ENCODE measurements at places on chromosomes 1 and 21.
A peak's percentile ranks its signal among the peaks of the same experiment; 100 is the strongest.

- peak; percentile 91 for DNase-seq
Measured at GRCh38 chr1:243850202-243850451, at the start of gene AKT3. Gene AKT3 (minus strand): TSS chr1:243850243. CDS start chr1:243843170, 7,073 bp downstream.

- no peak for DNase-seq
Measured at GRCh38 chr21:37367336-37367702, 746 bp downstream of the DYRK1A start.

DNA sequence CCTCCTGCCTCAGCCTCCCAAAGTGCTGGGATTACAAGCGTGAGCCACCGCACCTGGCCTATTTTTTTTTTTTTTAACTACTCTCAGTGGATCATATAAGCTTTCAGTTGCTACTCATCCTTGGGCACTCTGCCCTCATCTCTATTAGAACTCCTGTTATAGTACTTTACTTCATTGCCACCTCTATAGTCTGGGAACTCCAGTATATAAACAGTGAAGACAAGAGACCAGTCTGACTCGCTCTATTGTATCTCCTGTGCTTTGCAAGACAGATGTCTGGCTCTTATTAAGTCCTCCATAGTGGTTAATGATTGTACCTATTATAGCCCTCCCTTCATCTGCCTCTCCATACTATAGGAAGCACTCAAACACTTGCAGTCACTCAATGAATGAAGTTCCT, 15.1 kb downstream of the KHDRBS1 start:
- no peak for DNase-seq

DNA sequence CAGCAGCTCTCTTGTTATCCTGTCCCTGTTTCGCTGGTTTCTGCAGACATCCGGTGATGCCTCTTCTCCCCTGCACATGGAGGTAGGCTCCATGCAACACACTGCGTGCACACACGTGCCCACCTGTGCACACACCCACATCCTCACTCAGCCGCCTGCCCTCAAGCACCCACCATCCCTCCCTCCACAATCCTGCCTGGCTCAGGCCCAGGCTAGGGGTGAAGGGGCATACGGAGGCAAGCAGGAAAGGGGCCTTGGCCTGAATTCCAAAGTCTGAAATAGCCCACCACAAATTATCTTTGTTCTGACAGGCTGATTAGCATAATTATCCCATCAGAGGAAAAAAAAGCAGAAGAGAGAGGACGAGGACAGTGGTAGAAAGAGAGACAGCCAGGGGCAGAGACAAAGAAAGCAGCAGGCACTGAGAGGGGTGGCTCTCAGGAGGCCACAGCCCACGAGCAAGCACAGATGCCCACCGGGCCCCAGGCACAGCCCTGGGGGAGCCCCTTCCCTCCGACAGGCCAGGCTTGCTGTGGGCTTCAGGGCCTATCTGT, 73.2 kb downstream of the GRIK3 start:
- DNase-seq, result no peak

DNA sequence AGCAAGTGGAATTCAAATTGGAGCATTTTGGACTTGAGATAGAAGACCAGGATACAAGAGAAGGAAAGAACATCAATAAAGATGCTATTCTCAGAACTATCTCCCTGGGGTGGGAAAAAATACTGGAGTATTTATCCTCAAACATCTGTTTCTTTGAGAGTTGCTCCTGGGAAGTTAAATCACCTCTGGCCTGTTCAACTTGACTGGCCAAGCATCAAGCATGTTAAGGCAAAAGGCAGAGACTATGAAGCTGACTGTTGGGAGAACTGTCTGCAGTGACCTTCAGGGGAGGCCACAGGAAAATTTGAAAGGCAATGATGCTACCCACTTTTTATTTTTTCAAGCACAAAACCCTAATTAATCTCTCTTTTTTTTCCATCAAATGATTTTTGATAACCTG, 239.0 kb downstream of the NTNG1 start:
- no peak for DNase-seq

- peak; percentile 28 for DNase-seq
Measured at GRCh38 chr1:174160109-174160473, 771 bp downstream of the RABGAP1L start.

DNA sequence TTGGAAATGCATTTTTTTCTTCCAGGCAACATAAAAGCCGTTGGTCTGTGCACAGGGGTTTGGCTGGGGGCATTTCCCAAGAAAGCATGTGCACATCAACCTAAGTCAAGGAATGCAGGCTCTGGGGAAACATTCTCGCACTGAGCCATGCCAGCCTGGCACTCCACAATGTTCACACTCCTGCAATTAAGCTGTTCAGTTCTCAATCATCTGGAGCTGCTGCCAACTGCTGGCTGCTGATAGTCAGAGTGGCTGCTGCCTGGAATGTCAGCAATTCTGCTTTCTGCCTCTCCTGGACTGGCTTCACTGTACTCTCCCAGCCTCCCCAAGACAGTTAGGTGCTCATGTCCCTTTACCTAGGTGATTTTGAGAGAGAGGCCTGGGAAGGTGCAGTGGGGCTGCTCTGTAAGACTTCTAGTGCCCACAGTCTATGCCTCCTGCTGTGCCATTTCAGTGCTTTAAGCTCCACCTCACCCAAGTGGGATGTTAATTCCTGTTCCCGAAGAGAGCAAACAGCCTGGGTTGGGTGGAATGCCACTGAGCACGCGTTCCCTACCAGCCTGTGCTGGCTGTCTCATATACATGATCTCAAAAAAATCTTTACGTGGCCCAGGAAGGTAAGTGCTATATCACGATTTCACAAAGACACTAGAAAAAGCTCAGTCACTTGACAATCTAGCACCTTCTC, 131.7 kb downstream of the BRINP2 start:
- DNase-seq, result no peak

DNA sequence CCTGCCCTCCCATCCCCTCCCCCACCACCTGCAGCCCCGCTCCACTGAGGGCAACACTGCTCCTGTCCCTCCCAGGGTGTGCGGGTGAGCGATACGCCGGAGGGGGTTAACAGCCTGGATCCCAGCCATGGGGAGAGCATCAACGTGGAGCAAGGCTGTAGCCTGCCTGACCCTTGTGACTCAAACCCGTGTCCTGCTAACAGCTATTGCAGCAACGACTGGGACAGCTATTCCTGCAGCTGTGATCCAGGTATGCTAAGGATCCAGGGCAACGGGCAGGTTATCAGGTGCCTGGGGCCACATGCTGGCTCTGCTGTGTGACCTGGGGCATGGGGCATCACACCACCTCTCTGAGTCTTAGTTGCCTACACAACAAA, 15.0 kb downstream of the CELSR2 start:
- no peak for DNase-seq

DNA sequence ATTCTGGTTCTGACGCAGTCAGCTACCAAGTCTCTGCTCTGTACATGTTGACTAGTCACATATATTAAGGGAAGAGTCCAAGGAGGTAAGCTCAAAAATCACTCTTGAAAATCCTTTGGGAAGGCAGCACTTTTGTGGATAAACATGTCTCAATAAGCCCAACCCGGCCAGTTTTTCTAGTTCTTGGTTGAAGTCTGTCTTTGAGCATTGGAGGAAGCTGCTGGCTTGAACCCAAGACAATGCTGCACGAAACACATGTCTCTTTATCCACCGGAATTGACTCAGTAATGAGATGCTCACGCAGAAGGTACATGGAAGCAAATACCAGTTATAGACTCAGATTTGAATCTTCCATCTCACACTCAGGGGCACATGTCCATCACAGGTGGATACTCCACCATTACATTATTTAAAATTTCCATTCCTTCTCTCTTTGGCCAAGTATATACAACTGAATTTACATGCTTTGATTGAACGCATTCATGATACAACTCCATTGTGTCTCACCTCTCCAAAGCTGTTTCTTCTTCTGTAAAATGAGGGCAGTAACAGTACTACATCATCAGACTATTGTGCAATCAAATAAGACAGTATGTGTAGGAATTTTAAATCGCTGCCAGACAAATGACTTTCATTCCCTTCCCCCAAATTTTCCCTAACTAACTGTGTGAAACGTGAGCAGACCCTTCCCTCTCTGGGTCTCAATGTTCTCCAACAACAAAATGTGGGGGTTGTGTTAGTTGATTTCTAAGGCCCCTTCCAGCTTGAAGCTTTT, 9.6 kb upstream of the GUCA2A start:
- DNase-seq, result peak; percentile 22

DNA sequence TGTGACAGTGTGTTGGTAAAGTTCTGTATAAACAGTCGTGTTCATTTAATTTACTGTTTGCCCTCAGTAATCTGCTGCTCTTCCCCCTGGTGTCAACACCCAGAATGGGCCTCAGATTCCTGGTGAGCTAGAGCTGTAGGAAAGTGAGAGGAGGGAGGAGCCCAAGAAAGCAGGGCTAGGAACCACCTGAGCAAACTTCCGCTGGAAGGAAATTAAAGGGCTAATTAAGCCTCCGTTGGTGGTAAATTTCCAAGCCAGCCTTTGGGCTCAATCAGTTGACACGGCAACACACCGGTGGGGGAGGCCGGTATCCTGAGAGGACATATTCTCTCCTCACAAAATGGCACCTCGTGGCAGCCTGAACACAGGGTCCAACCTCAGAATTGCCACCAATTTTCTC, 32.9 kb downstream of the RAB3B start:
- no peak for DNase-seq

DNA sequence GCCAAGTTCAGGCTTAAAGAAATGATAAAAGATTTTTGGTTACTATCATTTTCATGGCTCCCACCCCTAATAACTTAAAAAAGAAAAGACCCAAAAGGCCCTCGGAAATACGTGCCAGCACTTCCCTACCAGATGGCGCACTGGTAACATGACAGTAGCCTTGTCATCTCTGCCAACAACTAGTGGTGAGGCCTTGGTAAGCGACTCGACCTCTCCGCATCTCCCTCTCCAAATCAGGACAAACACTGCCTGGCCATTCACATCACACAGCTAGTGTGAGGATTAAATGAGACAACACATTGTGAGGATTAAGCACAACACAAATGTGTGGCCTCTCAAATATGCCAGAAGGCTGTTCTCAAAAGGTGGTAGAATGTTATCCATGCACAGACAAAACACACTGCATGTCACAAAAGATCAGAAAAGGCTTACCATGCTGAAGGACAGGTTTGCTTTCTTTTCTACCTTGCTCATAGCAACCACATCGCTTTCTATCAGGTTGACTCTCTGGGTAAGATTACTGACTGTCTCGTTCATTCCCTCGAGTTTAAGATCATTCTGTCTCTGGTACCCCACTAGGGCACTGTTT, 16.4 kb downstream of the TEX38 start:
- DNase-seq, result no peak

DNA sequence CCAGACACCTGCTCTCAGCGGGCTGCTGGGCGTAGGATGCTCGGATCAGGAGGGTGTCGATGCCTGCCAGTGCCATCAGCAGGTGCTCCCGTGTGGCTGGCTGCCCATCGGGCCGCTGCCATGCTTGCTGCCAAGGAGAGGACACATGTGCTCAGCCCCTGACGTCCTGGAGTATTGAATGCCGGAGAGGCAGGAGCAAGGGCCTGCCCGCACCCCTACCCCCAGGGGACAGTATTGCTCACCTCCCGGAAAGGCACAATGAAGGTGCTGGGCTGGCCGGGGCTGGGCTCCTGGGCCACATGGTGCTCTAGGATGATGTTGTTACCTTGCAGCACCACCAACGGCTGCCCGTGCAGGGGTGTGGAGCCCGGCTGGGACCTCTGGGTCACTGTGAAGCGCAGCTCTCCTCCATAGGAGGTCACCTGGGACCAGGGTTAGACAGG, 61.5 kb downstream of the HSPG2 start:
- no peak for DNase-seq

DNA sequence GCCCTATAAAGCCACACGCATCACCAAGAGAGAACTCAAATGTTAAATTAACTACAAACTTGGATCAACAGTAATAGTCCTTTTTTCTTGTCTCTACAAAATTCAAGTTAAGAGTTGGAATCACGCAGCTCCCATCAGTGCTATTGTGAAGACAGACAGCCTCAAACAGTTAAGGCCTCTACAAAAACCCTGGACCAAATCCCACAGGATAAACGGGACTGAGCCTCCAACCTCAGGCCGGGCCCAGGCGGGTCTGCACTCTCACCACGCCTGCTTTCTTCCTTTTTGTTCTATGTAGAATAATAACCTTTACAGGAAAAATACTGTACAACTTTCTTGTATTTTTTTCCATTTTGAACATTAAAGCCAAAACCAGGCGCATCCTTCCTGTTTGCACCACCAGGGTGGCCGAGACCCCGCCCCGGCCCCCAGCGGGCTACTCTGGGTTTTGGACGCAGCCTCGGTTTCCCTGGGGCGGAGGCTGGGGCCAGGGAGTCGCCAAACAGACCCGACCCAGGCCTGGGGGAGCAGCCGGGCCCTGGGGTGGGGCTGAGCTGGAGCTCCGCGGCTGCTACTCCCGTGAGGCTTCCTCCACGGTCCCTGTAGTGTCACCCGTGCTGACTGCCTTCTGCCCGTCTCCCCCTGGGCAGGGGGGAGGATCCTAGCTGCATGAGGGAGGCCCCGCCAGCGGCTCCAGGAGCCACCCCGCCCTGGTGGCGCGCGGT, 158.4 kb downstream of the CASZ1 start:
- DNase-seq, result no peak

GRCh38 chr1:198153804-198154203, 3.0 kb upstream of the NEK7 start:
- DNase-seq, result no peak

- DNase-seq, result no peak
Measured at GRCh38 chr1:113874012-113874879, 2.7 kb upstream of the PTPN22 start.

DNA sequence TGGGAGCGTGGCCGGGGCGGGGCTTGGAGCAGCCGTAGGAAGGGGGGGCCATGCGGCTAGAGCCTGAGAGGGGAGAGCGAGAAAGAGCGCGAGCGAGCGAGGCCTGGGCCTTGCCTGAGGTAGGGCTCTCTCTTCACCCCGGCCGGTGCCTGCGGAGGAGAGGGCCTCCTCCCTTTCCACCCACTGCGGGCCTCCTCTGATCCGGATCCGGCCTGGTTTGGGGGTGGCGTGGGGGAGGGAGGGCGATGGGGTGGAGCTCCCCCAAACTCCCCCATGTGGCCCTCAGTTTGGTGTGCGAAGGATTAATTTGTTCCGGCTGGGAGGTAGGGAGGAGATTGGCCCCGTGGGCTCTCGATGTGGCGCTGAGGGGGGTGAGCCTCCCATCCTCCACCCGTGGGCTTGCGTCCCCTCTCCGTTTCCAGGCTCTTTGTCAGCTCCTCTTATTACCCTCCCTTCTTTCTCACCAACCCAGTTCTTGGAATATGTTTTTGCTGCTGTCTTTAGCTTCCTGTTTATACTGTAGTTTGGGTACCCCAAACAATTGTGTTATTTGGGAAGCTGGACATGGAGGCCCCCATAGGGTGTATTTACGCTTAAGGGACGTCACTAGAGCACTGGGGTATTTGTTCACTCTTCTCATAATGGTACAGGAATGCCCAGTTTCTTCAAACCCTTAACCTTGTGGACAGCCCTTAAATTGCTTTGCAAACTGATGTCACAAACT, 685 bp downstream of the UBAP2L start:
- DNase-seq, result peak; percentile 64

DNA sequence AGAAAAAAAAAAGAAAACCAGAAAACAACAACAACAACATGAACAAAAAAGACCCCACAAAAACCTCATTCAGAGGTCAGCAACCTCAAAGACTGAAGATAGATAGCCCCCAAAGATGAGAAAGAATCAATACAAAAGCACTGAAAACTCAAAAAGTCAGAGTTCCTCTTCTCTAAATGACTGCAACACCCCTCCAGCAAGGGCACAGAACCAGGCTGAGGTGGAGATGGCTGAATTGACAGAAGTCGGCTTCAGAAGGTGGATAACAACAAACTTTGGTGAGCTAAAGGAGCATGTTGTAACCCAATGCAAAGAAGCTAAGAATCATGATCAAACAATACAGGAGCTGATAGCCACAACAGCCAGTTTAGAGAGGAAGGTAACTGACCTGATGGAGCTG, 17.0 kb downstream of the RAB3GAP2 start:
- DNase-seq, result no peak

- no peak for DNase-seq
Measured at GRCh38 chr1:51439053-51439452, 80.0 kb downstream of the EPS15 start.
